ENCODE measurements at places on chromosomes 3 and 15. TPM values are rescaled to one million over a fixed set of nuclear protein-coding genes. Genes with fewer than 3 reads are reported as not detected.

DNA sequence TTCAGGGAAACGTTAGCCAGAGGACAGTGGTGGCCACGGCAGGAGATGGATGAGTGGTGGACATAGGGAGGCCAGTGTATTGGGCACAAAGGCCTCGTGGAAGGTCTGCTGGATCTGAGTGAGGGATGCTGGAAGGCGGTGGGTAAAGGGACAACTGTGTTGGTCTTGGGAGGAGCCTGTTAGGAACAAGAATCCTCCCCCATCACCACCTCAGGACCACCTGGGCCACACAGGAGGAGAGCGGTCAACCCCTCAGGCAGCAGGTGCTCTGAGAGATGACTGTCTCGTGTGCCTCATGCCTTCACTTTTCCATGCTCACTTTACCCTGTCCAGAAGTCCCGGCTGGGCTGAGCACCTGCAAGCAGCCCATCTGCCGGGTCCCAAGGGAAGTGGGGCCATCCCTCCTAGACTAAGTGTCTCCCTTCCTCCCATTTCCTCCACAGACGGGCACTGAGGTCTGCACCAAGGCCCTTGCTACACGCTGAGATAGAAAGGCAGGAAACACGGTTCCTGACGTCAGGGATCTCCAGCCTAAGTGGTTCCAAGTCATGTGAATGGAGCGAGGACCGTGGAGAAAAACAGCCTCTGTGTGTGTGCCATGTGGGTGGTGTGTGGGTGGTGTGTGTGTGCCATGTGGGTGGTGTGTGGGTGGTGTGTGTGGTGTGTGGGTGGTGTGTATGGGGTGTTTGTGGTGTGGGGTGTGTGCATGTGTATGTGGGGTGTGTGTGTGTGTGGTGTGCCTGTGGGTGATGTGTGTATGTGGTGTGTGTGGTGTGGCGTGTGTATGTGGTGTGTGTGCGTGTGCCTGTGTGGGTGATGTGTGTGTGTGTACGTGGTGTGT lies 47.8 kb upstream of the CTSH start:
- peaks cover 10% of the 10 kb centered on the region for H3K4me1 ChIP-seq
- DNase-seq, result no peak
- no peaks in the 10 kb centered on the region for H3K36me3 ChIP-seq
- H3K27ac ChIP-seq, result no peak overlapping the region
- no peak overlapping the region for H3K4me3 ChIP-seq
- H3K27me3 ChIP-seq, result no peaks in the 10 kb centered on the region

DNA sequence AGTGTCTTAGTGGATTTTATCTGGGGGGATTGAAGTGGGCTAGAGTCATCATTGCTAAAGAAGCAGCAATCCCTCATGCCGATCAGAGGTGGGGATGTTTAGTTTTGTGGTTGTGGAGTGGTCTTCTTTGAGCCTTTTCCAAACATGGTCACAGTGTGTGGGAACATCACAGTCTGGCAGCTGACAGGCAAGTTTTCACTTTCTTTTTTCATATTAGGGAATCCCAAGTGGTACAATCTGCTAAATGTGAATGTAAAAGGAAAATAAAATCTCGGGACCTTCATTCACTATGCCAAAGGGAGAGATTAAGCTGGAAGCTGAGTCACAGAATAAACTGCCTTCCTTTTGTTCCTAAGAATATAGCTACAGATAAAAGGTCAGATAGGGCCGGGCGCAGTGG lies 10.4 kb upstream of the CX3CR1 start:
- H3K27me3 ChIP-seq, result no peaks in the 10 kb centered on the region
- peaks cover 9% of the 10 kb centered on the region for H3K4me1 ChIP-seq
- H3K4me3 ChIP-seq, result no peak overlapping the region
- H3K27ac ChIP-seq, result peak overlapping the region; percentile 15
- DNase-seq, result no peak

Gene OIP5
- total RNA-seq, result 2.9 TPM

DNA sequence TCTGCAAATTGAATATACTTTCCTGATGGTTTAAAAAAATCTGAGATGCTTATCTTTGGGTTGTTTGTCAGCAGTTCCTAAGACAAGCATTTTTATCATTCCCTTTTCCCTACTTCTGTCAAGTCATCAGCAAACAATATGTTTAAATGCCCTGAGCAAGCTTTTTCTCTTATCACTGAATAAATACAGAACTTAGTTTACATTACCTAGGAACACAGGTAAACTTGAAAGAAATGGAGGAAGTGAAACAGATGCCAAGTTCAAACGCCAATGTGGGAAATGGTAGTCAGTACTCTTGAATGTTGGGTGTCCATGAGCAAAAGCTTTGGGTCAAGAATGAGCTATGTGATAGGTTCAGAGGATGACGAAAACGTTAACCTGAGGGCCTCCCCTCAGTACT lies 17.2 kb upstream of the TCAIM start:
- no peaks in the 10 kb centered on the region for H3K36me3 ChIP-seq
- H3K4me1 ChIP-seq, result peaks cover 8% of the 10 kb centered on the region
- DNase-seq, result no peak
- no peak overlapping the region for H3K4me3 ChIP-seq
- H3K27me3 ChIP-seq, result peaks cover 5% of the 10 kb centered on the region

Gene SATB1
- 62.9 TPM for total RNA-seq

DNA sequence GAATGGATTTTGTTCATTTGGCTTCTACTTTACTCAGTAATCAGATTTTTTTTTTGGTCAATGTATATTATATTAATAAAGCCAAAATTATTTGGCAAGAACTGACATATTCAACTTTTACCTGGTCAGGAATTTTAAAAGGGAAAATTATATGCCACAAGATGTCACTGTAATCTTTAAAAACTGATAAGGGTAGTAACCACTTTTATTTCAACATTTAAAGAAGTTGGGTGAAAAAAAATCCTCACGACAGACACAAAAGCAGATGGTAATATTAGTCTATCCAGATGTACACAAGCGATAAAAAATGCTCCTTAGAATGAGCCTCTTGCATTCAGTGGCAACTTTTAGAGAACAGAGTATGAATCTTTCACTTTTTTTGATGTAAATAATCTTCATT lies 101.9 kb downstream of the SERPINI1 start:
- H3K4me3 ChIP-seq, result no peak overlapping the region
- H3K27ac ChIP-seq, result no peak overlapping the region
- DNase-seq, result no peak
- no peaks in the 10 kb centered on the region for H3K27me3 ChIP-seq
- no peaks in the 10 kb centered on the region for H3K4me1 ChIP-seq

- H3K36me3 ChIP-seq, result no peaks in the 10 kb centered on the region
- no peak for DNase-seq
- H3K27ac ChIP-seq, result no peak overlapping the region
- no peak overlapping the region for H3K4me3 ChIP-seq
These were observed 112.5 kb downstream of the ZIC1 start for GRCh38 chr3:147521646-147522045.

DNA sequence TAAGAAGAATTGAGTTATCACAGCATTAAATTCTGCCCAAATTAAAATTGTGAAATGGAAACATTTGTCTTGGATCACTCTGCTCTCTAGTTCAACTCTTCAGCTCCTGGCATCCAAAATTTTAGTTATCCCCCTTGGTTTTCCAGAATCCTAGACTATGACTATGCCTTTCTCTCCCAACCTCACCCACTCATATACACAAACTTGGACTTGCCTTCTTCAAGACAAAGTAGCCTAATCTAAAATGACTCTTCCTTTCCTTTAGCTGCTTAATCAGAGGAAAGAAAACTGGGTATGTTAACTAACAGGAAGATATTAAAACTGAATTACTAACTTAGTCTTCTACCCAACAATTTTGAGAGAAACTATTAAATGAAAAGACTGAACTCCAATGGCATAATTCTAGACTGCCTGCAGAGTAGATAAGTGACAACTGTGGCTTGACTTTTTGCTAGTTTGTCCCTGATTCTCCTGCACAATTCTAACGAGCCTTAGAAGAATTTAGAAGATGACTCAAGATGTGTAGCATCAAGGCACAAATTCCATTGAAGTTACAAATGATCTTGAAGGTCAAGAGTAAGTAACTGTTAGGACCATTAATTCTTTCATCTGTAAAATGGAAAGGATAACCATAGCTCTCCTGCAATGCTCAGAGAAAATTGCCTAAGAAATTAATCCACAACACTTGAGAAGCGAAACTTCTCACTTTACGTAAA lies 5.2 kb upstream of the GOLIM4 start:
- H3K4me1 ChIP-seq, result peaks cover 19% of the 10 kb centered on the region
- no peak for DNase-seq
- H3K36me3 ChIP-seq, result no peaks in the 10 kb centered on the region
- no peaks in the 10 kb centered on the region for H3K27me3 ChIP-seq
- no peak overlapping the region for H3K4me3 ChIP-seq

DNA sequence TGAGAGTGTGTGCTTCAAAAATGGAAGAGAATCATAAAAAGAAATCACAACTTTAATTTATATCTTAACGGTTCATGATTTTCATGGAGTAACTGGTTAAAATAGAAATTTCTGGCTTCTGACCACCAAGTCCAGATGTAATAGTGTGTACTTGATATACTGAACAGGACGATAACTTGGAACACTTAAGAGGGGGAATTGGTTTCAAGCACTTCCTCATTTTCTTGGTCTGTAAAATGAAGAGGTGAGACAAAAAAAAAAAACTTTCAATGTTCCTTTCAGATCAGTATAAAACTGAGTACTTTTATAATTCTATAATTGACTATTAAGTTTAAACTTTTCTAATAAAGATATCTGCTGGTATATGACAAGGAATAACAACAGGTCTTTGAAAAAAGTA lies 64.0 kb upstream of the TRA2B start:
- H3K36me3 ChIP-seq, result no peaks in the 10 kb centered on the region
- H3K27ac ChIP-seq, result no peak overlapping the region
- no peak overlapping the region for H3K4me3 ChIP-seq

Gene THAP10
- not detected for total RNA-seq

- no peaks in the 10 kb centered on the region for H3K27me3 ChIP-seq
- H3K4me1 ChIP-seq, result peaks cover 22% of the 10 kb centered on the region
- H3K27ac ChIP-seq, result no peak overlapping the region
- H3K36me3 ChIP-seq, result no peaks in the 10 kb centered on the region
- no peak for DNase-seq
- no peak overlapping the region for H3K4me3 ChIP-seq
These were observed 31.3 kb downstream of the SHQ1 start for GRCh38 chr3:72816862-72817355.

Gene VIPR1
- 259 TPM for total RNA-seq

DNA sequence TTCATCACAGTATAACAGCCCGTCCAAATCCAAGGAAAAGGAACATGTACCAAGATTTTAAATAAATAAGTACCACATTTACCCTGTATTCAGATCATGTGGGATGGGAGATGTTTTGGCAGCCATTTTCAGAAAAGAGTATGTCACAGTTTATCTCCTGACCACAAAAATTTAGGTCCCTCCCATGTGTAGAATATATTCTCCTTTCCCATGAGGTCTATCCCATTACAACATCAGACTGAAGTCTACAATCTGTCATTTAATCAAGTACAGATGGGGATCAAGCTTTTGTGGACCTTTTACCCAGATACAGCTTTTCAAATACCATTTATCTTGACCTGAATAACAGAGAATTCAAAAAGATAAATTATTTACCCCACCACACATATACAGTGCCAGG lies 444.5 kb downstream of the PLOD2 start:
- no peak for DNase-seq
- H3K4me1 ChIP-seq, result no peaks in the 10 kb centered on the region
- no peak overlapping the region for H3K4me3 ChIP-seq
- H3K36me3 ChIP-seq, result no peaks in the 10 kb centered on the region
- H3K27me3 ChIP-seq, result no peaks in the 10 kb centered on the region

DNA sequence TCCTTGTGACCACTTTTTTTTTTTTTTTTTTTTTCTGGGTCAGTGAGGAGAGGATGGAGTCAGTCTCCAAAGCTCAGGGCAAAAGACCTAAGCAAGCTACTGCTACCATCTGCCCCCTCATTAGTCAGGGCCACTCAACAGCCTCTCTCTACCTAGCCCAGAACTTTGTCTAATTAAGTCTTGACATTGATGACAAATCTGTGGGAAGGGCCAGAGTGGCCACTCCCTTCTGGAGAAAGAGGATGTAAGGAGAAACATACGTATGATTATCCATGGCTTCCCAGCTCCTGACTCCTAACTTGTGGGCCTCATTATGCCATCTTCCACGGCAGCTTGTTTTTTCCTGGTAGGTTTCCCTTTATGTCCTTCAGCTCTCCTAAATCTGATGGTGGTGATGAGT lies 37.9 kb downstream of the NR1I2 start:
- no peak overlapping the region for H3K4me3 ChIP-seq
- DNase-seq, result no peak
- H3K4me1 ChIP-seq, result no peaks in the 10 kb centered on the region
- no peaks in the 10 kb centered on the region for H3K27me3 ChIP-seq
- no peak overlapping the region for H3K27ac ChIP-seq

Gene APBA2
- total RNA-seq, result 2.9 TPM

- peaks cover 4% of the 10 kb centered on the region for H3K4me1 ChIP-seq
- DNase-seq, result no peak
- H3K27ac ChIP-seq, result no peak overlapping the region
- no peaks in the 10 kb centered on the region for H3K27me3 ChIP-seq
These were observed 125.6 kb downstream of the SRGAP3 start for GRCh38 chr3:9123840-9124239.

Gene A4GNT
- total RNA-seq, result not detected

GRCh38 chr15:60695713-60696522 lies 217.0 kb upstream of the ICE2 start:
- H3K27me3 ChIP-seq, result no peaks in the 10 kb centered on the region
- no peaks in the 10 kb centered on the region for H3K4me1 ChIP-seq
- H3K4me3 ChIP-seq, result no peak overlapping the region
- no peak for DNase-seq
- H3K36me3 ChIP-seq, result no peaks in the 10 kb centered on the region
- no peak overlapping the region for H3K27ac ChIP-seq

GRCh38 chr3:46524008-46524407 lies 26.2 kb downstream of the RTP3 start:
- no peak for DNase-seq
- H3K4me1 ChIP-seq, result no peaks in the 10 kb centered on the region
- no peak overlapping the region for H3K4me3 ChIP-seq
- no peaks in the 10 kb centered on the region for H3K36me3 ChIP-seq
- H3K27me3 ChIP-seq, result no peaks in the 10 kb centered on the region

GRCh38 chr3:117407317-117407716 lies 697.7 kb downstream of the TUSC7 start:
- H3K4me3 ChIP-seq, result no peak overlapping the region
- no peaks in the 10 kb centered on the region for H3K4me1 ChIP-seq
- no peak overlapping the region for H3K27ac ChIP-seq
- no peaks in the 10 kb centered on the region for H3K36me3 ChIP-seq
- DNase-seq, result no peak

DNA sequence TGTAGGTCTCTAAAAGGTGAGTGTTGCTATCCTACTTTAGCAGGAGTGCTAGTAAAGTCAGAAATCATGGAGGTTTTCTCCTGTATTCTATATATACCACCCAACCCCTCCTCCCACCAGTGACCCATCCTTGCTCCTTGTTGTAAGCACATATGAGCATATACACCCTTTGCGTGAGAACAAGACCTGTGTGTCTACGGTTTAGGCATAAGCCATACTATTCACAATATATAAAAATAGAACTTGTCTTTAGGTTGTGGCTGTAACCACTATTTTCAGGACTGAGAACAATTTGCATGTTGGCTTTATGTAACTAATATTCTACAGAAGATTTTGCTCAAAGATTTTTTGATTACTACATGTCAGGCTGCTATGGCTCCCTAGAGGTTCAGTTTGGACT lies 59.1 kb upstream of the TOP2B start:
- H3K27me3 ChIP-seq, result no peaks in the 10 kb centered on the region
- no peaks in the 10 kb centered on the region for H3K36me3 ChIP-seq
- H3K4me3 ChIP-seq, result no peak overlapping the region

- no peak overlapping the region for H3K4me3 ChIP-seq
- no peaks in the 10 kb centered on the region for H3K27me3 ChIP-seq
- H3K27ac ChIP-seq, result no peak overlapping the region
These were observed 41.1 kb upstream of the GNB5 start for GRCh38 chr15:52232327-52232726.
